ENCODE measurements at places on chromosomes 12 and 14.

- no peak for DNase-seq
Measured at GRCh38 chr14:41699486-41699885, 92.8 kb downstream of the LRFN5 start.

GRCh38 chr12:3684449-3685051 is 68.4 kb downstream of the CRACR2A start:
- DNase-seq, result no peak

DNA sequence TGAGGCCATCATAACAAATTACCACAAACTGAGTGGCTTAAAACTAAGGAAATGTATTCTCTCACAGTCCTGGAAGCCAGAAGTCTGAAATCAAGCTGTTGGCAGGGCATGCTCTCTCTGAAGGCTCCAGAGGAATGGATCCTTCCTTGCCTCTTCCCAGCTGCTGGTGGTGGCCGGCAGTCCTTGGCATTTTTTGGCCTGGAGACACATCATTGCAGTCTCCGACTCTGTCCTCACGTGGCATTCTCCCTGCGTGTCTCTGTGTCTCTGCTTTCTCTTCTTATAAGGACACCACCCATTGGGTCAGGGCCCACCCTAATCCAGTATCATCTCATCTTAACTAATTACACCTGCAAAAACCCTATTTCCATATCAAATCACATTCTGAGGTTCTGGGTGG is 206.1 kb downstream of the SLC41A2 start:
- DNase-seq, result no peak

- DNase-seq, result no peak
Measured at GRCh38 chr12:92502417-92503028, 200.3 kb upstream of the PLEKHG7 start.

DNA sequence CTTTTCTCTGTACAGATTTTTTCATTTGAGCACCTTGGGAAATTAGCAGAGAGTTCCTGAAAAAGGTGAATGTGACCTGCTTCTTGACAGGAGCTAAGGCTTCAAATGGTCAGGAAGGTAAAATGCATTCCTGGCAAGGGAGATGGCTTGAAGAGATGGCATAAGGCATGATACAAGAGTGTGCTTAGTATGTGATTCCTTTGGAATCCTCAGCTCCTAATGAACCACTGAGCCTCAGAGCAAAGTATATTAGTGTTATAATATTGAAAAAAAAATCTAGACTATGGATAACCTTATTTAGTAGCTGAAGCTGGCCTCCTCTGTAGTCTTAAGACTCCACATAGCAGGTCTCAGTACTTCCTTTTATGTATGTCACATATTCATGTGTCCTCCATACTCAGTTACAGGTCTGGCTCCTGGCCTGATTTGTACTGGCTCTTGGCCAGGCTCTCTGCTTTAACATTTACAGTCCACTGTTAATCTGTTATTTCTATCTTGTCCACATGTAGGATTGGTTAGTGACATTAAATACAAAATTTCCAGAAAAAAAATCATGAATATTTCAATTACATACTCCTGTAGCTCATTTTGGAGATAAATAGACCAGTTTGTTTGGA is 17.9 kb downstream of the TOGARAM1 start:
- DNase-seq, result no peak

- DNase-seq, result no peak
Measured at GRCh38 chr14:96231056-96231455, 25.0 kb upstream of the BDKRB1 start.

DNA sequence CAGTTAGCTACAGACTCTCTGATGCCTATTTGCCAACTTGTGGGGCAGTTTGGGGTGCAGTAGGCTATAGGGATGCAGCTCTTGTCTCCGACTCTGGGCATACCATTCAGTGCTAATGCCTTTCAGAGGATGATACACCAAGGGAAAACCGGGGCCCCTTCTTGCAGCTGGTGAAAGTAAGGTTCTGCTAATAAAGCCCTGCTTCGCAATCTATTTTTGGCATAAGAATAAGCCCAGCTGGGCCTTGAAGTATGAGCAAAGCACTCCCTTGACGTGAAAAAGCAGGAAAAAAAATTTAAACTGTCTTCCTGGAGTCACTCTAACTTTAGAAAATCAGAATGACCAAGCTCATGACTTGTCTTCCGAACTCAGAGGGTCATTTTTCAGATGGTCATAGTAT is 124.1 kb upstream of the RBM19 start:
- no peak for DNase-seq

DNA sequence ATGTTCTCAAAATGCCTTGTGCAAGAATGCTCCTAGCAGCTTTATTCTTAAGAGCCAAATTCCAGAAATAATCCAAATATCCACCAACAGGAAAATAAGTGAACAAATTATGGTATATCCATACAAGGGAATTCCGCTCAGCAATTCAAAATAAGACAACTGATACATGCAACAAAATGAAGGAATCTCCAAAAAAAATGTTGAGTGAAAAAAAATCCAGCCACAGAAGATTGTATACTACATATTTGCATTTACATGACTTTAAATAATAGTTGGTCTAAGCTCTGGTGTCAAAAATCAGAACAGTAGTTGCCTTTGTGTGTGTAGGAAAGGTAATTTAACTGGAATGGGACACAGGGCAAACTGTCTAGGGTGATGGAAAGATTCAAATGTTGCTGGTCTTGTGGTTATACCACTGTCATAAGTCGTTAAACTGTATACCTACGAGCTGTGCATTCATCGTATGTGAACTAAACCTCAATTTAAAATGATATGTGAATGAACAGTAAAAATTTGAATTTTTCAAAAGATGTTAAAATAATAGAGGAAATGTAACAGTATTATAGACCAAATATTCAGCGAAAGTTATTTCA is 3.2 kb downstream of the CD69 start:
- no peak for DNase-seq

GRCh38 chr12:113055594-113056380 is 743 bp upstream of the DTX1 start:
- DNase-seq, result no peak

GRCh38 chr12:90939382-90939781 is 15.6 kb downstream of the CCER1 start:
- DNase-seq, result no peak

- no peak for DNase-seq
Measured at GRCh38 chr12:5172886-5173285, 129.2 kb downstream of the KCNA5 start.

- DNase-seq, result no peak
Measured at GRCh38 chr14:25537846-25538455, 488.0 kb upstream of the STXBP6 start.

GRCh38 chr12:127822809-127823411 is 444.1 kb upstream of the TMEM132C start:
- no peak for DNase-seq

GRCh38 chr14:72480464-72481243 is 413.2 kb downstream of the DPF3 start:
- no peak for DNase-seq

DNA sequence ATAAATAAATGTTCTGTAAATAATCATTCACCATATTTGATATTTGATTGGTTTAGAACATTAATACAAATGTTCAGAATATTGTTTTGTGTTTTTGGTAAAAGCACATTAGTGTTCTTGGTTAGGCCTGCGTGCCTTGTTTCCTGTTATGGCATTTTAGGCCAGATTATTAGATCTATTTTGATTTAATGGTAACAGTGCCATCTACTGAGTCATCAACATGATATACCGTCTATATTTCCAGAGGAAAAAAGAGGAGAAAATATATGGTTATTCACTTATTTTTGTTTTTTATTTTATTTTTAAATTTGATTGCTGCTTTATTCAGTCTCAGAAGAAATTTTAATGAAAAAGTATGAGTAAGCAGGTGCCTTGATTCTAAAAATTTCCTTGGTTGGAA is 60.3 kb downstream of the GPHN start:
- no peak for DNase-seq

DNA sequence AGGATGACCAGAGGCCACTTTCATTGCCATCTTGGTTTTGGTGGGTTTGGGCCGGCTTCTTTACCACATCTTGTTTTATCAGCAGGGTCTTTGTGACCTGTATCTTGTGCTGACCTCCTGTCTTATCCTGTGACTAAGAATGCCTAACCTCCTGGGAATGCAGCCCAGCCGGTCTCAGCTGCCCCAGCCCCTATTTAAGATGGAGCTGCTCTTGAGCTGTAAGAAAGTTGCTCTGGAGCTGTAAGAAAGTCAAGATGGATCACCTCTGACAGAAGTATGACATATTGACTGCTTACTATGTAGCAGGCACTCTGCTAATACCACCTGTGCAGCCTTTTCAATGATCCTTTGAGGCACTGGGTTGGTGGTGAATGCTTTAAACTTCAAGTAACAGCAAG is 52.1 kb downstream of the RIN3 start:
- DNase-seq, result no peak

DNA sequence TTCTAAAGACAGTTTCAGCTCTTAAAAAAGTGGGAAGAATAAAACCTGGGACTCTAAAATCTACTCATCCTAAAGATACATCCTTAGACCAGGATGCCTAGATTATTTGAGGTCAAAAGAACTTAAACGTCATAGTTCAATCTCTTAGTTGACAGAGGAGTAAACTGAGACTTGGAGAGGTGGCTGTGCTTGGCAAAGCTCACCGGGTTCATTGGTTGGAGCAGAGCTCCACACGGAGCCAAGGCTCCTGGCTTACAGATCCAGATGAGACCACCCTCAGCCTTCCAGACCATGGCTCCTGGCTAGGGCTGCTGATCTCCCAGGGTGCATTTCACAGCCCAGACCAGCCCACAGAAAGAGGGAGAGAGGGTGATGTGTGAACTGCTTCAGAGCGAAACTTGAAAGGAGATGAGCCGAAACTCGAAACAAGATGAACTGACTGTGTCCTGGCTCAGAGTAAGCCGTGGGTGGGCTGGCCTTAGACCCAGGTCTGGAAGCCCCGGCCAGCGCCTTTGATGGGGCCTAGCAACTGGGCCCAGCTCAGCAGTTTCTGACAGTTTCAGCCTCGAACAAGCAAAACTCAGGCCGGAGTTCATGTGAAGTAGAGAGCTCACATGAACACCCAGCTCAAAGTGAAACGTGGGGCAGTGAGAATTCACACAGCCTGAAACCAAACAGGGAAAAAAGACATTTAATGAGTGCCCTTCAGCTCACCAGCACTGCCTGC is 1044.8 kb downstream of the BCL11B start:
- DNase-seq, result peak; percentile 52

DNA sequence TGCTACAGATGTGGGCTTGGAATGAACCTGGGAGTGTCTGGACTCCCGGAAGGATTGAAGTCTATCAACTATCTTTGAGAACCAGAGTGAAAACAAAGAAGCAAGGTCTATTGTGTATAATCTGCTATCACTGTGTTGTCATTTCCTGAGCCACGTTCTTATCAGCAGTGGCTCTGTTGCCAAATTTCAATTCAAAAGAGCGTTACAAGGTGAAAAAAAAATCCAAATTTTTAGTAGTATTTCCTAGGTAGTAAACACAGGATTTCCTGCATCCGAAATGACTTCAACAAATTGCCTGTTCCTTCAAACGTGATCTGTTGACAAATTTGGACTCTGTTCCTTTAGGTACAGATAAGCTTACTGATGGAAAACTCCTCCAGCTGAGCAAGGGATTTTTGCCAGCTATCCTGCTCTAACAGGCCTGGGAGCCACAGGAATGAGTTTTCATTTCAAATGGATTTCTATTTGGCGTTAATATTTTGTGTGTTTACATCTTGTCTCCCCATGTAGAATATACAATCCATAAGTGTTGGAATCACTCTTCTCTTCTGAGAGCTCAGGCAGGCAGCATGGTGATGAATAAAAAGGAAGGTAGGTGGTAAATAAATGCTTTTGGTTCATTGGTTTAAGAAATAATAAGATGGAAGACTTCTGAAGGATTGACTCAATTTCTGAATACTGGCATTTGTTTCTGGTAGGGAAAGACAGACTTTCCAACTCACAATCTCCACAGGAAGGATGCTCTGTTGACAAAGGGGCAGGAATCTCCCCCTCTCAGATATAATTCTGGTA is 58.5 kb downstream of the GPR135 start:
- no peak for DNase-seq

DNA sequence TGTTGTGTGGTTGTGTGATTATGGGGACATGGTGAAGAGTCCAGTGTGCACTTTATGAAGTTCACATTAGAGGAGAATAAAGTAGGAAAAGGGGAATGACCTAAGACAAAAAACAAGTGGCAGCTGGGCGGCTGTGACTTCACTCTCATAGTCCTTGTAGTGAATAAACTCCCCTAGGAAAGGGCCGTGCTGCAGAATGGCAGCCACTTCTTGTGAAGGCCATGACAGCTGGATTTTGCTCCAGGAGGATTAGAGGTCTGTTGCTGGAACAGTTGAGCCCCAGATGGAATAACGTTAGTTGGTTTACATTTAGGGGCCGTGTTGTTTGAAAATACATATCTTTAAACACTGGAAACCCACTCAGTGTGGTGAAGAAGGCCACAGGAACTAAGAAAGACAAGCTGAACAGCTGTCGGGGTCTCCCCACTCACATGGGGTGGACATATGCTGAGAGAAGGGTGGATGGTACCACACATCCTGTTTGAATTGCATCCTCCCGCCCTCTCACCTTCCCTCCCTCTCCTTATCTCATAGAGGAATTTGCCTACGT is 276.9 kb downstream of the CACNA1C start:
- DNase-seq, result no peak

DNA sequence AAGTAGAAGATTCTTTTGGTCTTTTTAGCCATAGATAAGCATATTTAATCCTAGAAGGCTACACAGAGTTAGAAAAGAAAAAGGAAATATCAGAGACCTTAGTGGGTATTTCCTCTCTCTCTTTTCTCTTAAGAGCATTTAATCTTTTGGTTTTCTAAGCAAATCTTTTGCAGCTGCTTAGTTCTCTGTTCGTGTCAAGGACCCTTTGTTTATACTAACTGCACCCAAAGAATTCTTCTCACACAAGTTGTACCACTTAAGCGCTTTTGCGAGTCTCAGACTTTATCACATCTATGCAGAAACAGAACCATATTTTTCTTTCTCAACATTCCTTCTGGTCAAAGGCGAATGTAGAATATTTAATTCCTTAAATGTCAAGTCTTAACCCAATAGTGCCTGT is 17.9 kb upstream of the NID2 start:
- DNase-seq, result no peak

DNA sequence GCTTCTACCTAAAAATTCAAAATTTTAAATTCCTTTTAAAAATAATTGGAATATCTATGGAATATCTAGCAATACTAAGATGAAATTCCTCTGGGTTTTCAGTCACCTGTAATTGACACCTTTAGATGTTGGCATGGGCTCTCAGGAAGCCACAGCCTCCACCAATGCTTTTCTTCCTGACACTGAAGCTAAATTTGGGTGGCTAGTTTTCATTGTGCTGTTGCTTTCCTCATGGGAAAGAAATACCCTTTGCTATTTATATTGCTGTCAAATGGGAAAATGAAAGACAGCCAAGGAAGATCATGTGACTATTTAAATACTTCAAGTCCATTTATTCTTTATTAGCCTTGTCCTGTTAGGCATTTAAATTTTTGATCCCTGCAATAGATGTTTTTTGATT is 313.0 kb downstream of the NAV3 start:
- no peak for DNase-seq

DNA sequence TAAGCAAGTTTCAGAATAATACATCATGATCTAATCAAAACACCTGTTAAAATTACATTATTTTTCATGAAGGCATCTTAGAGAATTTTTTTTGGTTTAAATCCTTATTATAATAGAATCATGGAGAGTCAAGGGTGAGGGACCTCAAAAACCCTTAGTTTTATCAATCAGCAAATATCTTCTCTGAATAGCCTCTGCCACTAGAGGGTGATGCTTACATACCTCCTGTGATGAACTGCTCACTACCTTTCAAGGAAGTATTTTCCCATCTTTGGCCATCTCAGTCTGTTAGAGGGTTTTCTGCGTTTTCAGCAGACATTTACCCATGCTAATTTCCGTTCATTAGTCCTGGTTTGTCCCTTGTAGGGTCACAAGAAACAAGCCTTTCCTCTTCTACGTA is 200.2 kb downstream of the TRHDE start:
- DNase-seq, result no peak
